Kidney (tissue), 22 donors: ENCODE measurements at places on chromosomes 5 and 9.

DNA sequence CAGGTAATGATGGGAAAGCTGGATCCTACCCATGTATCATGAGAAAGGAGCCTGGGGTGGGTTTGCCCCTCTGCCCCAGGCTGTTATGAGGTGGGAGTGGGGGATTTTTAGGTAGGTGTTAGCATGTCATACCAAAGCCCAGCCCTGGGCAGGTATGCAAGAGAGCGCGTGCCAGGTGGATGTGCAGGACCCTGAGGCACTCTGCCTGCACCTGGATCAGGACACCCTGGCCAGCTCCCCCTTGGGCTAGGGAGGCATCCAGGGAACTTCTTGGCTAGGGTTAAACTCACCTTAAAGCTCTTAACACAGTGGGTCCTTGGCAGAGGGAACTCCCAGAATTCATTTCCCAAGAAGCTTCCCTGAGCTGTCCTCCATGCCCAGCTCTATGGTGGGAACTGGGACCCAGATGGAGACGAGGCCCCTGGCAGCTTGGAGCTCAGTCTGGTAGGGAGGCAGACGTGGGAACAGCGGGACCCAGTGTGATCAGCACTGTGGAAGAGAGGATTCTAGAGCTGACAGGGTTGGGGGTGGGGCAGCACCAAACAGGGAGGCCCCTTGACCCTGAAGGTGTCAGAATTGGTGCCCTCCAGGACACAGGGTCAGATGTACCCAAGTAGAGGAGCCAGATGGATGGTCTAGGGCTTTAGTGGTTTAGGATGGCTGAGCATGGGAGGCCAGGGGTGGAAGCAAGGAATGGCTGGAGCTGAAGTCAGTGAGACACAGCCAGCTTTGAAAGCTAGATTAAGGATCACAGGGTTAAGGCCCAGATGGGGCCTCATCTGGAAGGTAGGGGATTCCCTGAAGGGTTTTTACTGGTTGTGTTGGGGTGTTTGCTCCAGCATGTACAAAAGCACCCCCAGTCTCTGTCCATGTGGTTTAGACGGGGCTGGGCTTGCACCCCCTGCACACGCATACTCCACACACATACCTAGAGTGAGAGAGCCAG, 2.2 kb upstream of the PRR7 start:
- no peak for DNase-seq

GRCh38 chr5:146042628-146043279, 62.6 kb downstream of the PLAC8L1 start:
- no peak for DNase-seq

- DNase-seq: no peak
Measured at GRCh38 chr5:643351-643801, 31.2 kb downstream of the CEP72 start.

- peak; percentile 53 for DNase-seq
Measured at GRCh38 chr5:97009212-97009898, 73.5 kb downstream of the LNPEP start.

DNA sequence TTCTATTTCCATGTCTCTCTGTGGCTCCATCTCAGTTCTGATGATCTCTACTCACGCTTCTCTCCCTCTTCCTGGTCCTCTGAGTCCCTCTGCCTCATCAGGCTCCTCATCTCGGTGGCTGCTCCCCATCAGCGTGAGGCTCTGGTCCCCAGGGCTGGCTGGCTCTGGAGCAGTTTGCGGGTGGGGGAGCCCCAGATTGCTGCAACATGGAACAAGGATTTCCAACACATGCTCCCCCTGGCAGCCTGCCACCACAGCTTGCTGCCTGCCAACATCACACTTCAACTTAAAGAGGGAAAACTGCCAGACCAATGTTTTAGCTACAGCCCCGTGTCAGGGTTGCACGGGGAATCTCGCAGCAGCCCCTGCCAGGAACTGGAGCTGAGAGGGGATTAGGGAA, 77.2 kb upstream of the NEK6 start:
- no peak for DNase-seq

DNA sequence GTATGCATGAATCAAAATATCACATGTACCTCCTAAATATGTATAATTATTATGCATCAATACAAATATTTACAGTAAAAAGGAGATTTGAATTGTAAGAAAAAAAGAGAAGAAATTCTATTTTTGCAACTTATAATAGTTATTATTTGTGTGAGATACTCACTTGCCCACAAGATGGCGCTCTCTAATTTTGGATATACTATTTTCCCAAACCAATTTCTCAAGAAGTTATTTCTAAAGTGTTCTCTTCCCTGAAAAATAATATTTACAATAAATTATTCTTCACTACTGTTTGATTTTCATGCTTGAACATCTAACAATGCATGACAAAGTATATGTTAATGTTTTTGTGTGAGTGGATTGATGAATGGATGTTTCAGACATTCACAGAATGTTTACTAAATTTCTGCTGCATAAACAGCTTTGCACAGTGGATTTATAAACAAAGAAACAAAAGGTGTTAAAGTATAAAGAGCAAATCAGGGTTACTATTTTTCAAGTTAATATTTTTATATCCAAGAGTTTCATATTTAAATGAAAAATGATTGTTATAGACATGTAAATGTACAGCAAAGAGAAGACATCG, 503.4 kb downstream of the PDE4D start:
- no peak for DNase-seq

DNA sequence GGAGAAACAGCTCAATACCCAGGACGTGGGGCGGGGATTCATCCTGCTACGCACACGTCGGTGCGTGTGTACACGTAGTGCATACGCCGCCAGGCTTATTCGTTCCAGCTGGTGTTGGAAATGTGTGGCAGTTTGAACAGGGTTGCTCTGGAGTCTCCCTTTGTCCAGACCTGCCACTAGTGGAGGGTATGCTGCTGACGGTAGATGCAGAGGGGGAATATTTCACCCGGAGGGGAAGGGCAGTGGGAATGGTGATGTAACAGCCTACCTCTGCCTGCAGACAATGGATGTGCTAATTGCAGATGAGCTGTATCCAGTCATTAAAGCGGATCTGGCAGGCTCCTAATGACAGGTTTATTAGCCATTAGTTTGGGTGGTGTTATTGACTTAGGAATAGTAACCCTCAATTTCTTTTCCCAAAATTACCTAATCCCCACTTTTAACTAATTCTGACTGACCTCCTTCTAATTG, 142.7 kb downstream of the PAX5 start:
- DNase-seq: peak; percentile 29

- DNase-seq: no peak
Measured at GRCh38 chr9:19173598-19174125, 46.4 kb upstream of the PLIN2 start.

DNA sequence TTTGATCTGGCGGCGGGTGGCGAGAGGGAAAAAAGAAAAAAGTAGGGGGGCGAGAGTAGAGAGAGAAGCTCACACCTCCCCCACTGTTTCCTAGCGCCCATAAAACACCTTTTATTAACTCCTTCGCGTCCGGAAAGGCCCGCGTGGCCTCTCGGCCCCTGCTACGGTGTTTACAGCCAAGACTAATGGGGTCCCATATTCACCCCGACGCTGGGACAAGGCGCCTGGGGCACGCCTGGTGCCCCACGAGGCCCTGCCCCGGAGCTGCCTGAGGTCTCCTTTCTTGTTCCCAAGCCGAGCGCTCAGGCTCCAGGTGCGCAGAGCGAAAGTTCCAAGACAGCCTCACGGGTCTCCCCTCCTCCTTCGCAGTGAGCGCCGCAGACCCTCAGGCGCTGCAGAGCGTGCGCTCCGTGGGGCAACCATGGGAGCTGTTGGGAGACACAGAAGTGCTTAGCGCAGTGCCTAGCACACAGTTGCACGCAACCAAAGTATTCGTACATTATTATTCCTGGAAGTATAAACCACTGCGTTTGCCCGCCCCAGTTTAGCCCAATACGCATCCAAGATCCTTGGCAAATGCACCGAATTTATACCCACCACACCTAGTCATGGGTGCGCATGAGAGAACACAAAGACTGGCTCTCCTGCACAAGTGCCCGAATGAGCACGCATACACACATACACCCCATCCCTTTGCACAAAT, 4.3 kb downstream of the HAND1 start:
- peak; percentile 49 for DNase-seq

GRCh38 chr5:112878760-112879159, 17.7 kb downstream of the SRP19 start:
- DNase-seq: no peak

DNA sequence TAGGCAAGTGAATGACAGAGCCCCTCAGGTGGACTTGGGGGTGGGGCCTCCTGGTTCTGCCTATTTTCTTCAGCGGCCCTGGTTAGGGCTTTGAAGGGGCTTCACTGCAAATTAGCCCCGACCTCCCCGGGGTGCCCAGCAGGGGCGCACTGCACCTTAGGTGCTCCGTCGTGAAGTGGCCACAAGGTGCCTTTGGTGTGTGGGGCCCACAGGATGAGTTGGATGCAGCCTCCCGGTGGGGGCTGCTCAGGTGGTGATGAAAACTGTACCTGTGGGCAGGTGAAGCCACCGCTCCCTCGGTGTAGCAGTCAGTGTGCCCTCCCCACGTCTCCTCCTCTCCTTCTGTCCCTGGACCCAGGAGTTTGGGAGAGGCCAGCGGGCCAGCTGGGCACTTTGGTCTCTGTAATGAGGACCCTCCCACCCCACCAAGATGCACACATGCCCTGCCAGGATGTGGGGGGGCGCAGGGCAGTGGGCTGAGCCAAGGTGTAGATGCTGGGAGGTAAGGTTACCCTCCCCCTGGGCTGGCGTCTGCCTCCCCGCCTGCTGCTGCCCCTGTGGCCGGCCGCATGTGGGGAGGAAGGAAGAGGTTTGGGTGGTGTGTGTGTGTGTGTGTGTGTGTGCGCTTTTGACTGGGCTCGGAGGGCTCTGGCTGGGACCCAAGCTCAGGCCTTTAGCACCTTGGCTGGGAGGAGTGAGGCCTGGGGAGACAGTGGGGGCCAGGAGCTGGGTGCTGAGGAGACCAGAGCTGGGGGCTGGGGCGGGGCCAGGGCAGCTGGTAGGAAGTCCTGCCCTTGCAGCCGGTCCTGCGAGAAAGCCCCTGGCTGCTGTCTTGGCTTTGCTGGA, 55.6 kb downstream of the RXRA start:
- DNase-seq: no peak

GRCh38 chr9:86351880-86352279, 2.3 kb downstream of the TUT7 start:
- DNase-seq: no peak

- DNase-seq: peak; percentile 97
Measured at GRCh38 chr5:172806897-172807672, 27.0 kb upstream of the ERGIC1 start.

DNA sequence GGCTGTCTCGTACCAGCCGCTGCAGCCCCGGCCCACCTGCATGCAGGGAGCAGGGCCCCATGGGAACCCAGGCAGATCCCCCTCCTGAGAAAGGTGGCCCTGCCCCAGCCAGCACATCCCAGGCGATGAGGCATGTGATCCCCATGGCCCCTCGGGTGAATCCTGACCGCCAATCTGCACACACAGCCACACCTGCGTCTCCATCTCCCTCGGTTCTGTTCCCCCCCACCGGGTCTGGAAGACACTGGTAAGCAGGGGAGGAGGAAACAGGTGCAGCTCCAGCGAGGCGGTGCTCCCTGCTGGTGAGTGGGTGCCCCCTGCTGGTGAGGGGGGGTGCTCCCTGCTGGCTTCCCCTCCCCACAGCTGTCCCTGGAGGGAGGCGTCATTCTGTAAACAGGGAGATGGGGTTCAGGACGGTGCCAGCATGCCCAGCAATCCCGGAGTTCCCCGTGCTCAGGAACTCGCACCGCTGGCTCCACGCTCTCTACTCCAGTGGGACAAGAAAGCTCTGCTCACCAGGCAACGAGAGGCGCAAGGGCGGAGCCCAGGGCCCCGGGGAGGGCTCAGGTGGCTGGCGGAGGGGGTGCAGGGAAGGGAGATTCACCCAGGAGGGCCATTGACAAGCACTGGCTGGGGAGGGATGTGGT, 28.4 kb upstream of the SLC12A7 start:
- peak; percentile 89 for DNase-seq

GRCh38 chr5:122770477-122770876, 4.4 kb upstream of the SNX2 start:
- no peak for DNase-seq

DNA sequence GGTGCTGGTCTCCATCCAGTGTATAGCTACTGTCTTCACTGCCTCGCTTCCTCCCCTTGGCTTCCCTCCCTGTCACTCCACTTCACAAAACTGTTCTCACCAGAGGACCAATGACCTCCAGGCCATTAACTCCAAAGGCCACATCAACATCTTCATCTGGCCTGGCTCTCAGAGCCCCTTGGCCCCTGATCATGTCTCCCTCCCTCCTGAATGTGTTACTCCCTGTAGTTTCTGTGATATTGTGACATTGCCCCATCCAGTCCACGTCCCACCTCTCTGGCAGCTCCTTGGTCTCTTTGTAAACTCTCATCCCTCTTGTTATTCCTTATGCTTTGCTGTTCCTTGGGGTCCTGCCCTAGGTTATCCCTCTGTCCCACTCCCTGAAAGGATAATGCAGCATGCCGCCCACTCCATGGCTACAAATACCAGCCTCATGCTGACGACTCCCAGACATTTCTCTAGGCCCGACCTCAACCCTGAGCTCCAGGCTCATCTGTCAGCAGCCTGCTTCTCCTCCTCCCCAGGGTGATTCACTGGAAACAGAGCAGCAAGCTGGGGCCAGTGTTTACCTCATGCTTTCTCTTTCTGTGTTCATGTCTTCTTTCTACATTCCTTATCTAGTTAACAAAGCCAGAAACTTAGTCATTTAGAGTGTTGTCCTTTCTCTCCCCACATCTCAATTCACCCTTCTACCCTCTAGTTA, 312.2 kb downstream of the SPOCK1 start:
- no peak for DNase-seq

DNA sequence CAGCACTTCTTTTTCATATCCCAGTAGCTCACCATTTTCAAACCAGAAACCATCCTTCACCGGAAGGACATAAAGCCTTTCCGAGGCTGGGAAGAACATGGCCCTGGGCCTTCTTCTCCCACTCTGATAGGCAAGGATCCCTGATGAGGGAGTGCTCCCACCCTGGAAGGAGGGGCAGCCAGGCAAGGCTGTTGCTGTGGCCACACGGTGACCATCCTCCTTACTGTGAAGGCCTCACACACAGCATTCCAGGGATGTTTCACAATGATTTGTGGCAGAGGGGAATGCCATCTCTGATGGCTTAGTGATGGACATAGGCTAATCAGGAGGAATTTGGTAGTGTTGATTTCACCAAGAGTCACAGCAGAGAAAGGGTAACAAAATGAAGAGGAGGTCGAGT, 130.7 kb downstream of the ADAMTS12 start:
- no peak for DNase-seq

DNA sequence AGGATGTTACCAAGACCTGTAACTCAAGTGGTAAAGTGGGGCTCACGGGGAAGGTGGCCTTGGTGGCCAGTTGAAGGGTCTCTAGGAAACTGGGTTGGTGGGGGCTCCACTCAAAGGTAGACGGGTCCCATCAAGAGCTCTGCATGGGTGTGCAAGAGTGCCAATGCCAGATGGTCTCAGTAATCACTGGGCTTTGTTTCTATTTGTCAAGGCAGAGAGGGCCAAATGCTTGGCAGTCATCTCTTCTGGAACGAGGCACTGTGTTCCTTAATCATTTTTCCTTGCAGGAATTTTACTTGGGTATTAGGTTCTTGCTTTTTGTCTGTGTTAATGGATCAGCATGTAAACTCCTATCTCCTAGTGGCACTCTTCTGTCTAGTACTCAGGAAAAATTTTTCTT, 220.8 kb downstream of the DIRAS2 start:
- no peak for DNase-seq
